Right lobe of liver (tissue), 6 donors: ENCODE measurements at places on chromosomes 13 and 19.

GRCh38 chr13:91572439-91572838 lies 174.0 kb downstream of the GPC5 start:
- DNase-seq: no peak

DNA sequence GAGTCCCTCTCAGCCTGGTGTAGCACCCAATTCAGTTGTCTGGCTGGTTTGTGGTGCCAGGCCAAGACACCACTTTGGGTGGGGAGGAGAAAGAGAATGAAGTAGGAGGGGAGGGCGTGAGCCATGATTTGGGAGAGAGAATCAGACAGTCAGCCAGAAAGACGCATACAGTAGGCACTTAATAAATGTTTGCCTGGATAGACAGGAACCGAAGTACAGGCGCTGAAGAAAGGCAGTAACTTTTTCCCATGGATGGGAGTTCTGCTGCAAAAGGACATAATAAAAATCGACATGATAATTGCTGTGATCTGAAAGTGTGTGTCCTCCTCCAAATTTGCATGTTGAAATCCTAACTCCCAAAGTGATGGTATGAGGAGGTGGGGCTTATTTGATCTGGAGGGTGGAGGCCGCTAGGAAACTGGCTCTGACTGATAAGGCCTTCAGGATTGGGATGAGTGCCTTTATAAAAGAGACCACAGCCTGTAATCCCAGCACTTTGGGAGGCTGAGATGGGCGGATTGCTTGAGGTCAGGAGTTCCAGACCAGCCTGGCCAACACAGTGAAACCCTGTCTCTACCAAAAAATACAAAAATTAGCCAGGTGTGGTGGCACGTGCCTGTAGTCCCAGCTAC lies 38.4 kb upstream of the PDCD5 start:
- no peak for DNase-seq

GRCh38 chr13:97974773-97975172 lies 21.3 kb downstream of the IPO5 start:
- DNase-seq: peak; percentile 57

- no peak for DNase-seq
These were observed 116.9 kb upstream of the EDNRB start for GRCh38 chr13:78035500-78035899.

GRCh38 chr19:45158503-45159209 lies 2.1 kb downstream of the NKPD1 start:
- no peak for DNase-seq

DNA sequence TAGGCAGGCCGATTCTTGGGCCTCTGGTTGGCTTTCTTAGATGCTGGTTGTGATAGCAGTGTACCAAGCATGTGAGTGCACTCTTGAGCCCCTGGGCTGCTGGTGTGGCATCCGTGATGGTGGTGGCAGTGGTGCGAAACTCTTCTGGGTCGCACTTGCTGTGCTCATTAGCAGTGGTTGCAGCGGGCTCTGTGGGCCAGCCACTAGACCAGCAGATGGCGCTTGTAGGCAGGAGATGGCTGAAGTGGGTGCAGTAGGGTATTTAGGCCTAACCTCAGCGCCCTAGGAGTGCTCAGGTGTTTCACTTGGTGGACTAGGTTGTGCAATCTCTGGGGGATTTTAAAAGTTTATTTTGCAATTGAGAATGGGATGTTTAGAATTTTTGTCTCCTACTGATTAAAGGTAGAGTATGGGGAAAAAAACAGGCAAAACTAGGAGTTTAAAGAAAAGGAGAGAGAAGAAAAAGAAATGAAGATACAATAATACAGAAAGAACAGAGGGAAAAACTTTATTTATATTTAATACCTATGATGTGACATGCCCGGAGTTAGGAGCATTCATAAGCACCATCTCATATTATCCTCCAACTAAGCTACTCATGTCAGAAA lies 4.3 kb upstream of the ZNF17 start:
- DNase-seq: peak; percentile 71

DNA sequence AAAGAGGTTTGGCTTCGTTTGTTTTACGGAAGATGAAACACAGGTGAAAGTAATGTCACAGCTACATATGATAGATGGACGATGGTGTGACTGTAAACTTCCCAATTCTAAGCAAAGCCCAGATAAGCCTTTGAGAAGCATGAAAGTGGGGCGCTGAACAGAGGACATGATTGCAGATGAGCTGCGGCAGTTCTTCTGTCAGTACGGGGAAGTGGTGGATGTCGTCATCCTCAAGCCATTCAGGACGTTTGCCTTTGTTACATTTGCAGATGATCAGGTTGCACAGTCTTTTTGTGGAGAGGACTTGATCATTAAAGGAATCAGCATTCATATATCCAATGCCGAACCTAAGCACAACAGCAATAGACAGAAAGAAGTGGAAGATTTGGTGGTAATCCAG lies 111.5 kb upstream of the DIAPH3 start:
- DNase-seq: no peak

GRCh38 chr13:84137292-84137691 lies 255.0 kb upstream of the SLITRK1 start:
- no peak for DNase-seq

- no peak for DNase-seq
These were observed 34.1 kb downstream of the STK24 start for GRCh38 chr13:98542568-98543377.

DNA sequence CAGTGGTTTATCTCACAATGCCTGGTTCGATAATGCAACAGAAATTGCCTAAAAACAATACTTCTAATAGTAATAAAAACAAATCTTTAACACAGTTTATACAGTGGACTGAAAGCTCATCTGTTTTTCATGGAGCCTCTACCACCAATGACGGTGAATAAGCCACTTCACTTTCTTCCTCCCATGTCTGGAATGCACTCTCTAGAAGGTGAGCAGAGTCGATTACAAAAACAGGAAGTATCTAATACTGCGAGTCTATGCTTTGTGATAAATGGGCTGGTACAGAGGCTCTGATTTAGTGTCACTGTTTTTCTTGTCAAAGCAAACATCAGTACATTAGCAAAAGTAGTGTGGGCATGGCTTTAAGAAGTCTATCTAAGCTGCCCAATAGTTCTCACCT lies 1348.6 kb upstream of the SLC10A2 start:
- no peak for DNase-seq

DNA sequence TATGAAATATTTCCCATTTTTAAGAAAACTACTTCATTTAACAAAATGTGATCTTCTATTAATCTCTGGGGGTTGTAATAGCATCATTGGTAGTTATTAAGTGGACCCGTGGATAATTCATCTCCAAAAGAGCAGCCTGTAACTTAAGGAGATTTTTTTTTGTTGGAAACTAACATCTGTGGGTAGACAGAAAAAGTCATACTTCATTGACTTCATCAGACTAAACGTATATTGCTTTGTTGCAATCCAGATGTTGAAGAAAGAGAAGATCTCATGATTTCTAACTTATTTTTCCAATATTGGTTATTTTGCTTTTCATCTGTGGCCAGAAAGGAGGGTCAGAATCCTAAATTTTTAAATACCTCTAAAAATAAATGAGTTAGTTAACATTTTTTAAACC lies 296.5 kb upstream of the MIR17HG start:
- DNase-seq: no peak

DNA sequence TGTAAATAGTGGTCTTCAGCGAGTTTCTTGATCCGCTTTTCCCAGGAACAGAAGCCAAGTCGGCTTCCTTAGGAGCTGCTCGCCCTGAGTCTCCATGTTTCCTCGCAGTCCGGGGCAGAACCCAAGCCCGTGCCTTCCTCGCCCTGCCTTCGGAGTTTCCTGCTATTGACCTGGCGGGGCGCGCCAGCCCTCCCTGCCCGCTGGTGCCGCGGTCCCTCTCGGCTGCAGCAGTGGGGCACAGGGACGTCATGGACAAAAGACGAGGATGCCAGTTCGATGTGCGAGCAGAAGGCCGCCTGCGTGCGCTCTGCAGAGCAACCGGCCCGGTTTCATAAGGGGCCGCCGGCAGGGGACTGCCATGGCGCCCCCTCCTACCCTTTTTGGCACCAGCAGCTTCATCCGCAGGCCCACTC lies 156.6 kb downstream of the TM9SF2 start:
- DNase-seq: peak; percentile 34

- peak; percentile 63 for DNase-seq
These were observed 5.6 kb downstream of the KLF16 start for GRCh38 chr19:1857648-1858326.

GRCh38 chr13:30906411-30907051 lies 460 bp downstream of the MEDAG start:
- no peak for DNase-seq

GRCh38 chr13:72316716-72317115 lies 410.7 kb downstream of the MZT1 start:
- no peak for DNase-seq

- DNase-seq: no peak
These were observed 33.8 kb downstream of the SERP2 start for GRCh38 chr13:44407379-44407778.

- DNase-seq: no peak
These were observed 45.8 kb downstream of the RUBCNL start for GRCh38 chr13:46341112-46341711.

GRCh38 chr13:30847650-30848307 lies 58.3 kb upstream of the MEDAG start:
- no peak for DNase-seq

GRCh38 chr13:76861859-76862258 lies 24.3 kb downstream of the KCTD12 start:
- DNase-seq: no peak

- peak; percentile 85 for DNase-seq
These were observed at the start of gene CYTH2 for GRCh38 chr19:48469289-48469881. Gene CYTH2 (plus strand): TSS chr19:48469369. CDS start chr19:48469508, 139 bp downstream.

DNA sequence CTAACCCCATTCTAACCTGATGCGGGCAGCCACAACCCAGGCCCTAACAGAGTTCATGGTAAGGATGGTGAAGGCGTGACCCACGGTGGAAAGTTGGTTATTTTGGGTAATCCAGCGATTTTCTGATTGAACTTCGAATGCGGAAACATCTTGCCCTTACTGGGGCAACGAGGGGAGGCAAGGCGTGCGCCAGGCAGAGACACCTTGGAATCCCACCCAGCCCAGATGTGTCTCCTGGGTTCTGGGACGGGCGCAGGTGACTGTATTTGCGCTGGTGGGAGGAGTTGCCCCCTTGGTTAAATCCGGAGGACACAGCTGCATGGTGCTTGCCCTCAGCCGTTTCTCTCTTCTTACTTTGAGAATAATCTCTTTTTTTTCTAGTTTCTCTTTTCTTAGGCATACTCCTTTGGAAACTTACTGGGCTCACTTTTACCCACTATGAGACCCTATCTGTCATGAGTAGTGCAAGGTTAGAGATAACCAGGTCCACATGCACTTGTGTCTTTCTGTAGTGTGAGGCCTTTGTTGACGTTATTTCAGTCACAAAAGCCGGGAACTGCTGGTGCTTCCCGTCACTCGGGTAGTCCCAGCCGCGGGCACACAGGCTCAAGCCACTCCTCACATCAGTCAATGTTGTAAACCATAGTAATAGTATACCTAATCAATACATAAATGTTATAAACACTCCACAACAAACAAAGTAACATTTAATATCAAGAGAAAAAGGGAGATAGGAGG lies 81.5 kb downstream of the ATP11A start:
- DNase-seq: no peak

DNA sequence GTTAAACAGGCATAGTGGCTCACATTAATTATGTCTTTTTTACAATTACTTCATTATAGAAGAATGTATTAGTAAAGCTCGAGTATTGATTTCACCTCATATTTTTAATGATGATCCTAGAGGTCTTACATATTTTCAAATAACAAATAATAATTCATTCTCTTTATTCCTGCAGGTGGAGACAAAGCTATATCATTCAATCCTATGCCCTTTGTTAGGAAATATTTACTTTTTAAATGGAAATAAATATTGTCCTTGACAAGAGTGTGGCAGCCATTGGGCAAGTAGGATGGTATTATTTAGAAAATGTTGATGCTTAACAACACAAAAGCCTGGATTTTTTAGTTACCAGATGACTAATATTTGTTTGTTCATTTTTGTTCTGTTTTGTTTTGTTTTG lies 127.6 kb downstream of the COG6 start:
- DNase-seq: no peak

- no peak for DNase-seq
These were observed 7.9 kb downstream of the LIPE start for GRCh38 chr19:42419309-42419708.

DNA sequence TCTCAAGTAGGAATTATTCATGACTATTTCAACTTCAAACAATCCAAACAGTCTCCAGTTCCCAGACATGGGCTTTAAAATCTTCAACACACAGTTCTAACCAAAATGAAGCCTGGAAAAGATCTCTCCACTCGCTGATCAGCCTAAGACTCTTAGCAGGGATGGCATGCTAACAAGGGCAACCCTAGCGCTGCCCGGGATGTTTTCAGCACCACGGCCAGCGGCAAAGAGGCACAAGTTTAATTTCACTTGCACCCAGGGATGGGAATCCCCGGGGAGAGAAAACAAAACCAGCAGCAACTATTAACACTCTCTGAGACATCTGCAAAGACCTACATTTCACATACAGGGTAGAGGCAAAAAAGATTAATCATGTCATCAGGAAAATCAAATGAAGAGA lies 43.0 kb downstream of the CACNA1A start:
- no peak for DNase-seq

- no peak for DNase-seq
These were observed 37.9 kb downstream of the ARHGAP35 start for GRCh38 chr19:46898731-46899130.

DNA sequence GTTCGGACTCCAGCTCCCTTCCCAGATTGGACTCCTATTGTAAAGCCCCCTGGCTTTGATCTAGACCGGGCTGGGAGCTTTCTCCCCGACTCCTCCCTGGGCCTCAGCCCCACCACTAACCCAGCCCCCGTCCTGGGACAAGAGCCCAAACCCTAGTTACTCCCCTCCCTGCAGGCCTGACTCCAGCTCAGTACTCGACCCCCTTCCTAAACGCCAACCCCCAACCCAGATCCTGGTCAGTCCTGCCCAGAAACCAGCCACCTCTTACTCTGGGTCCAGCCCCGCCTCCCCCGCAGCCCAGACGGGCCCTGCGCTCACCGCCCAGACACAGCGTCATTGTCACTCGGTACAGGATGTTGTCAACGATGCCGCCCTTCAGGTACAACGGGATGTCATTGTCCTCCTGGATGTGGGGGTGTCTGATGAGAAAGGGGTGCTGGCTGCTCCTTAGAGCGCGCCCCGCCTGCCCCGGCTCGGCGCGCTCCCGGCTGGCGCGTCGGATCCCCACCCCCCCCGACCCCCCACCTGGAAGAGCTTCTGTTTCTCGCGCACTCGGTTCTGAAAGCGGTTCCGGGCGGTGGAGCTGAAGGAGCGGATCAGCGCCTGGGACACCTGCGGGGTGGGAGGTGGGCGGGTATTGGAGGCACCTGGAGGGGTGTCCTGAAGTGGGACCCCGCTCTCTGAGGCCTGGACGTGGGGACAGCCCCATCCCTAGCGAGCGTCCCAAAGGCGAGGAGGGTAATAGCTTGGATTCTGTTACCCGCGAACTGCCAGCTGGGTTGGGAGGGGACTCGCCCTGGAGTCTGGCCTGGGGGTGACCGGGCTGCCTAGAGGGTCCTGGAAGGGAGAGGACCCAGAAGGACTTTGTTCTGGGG lies 866 bp downstream of the COX7A1 start:
- DNase-seq: peak; percentile 50

DNA sequence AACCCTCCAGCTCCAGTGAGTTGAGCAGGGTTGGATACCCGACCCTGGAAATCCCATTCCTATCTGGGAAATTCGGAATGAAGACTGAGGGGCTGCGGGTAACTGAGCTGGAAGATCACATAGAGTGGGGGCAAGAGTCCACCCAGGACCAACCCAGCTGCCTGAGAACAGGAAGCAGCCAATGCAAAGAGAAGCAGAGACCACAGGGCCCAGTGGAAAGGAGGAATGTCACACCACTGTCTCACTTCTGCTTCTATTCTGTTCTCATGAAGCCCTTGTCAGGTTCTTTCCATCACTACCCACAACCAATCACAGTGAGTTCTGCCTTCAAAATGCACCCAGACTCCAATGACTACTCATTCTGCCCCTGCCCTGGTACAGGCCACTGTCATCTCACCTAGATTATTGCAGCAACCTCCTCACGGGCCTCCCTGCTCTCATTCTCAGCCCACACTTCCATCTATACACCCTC lies 15.3 kb downstream of the DYRK1B start:
- no peak for DNase-seq
